Panc1 (cell line): ENCODE measurements at places on chromosomes 3 and 15.
A peak's percentile ranks its signal among the peaks of the same experiment; 100 is the strongest.

DNA sequence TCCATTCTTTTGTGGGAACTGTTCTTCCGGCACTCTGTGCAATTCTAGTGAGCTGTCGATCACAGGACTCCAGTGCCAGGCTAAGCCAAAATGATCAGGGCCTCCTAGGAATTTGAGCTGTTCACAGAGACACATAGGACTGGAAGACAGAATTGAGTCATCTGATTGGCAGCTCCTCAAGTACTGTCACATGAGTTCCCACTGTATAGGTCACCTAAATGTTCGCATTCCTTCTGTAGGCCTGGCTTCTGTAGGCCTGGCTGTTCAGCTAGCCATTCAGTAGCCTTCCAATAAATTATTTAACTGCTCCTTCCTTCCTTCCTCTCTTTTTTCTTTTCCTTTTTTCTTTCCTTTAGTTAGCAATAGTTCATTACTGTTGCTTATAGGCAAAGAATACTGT lies 4.3 kb downstream of the PROS1 start:
- H3K27me3 ChIP-seq: no peaks in the 10 kb centered on the region
- no peaks in the 10 kb centered on the region for H3K36me3 ChIP-seq
- H3K4me3 ChIP-seq: no peak overlapping the region
- peak; percentile 85 for DNase-seq
- H3K4me1 ChIP-seq: 0 out of 2 replicates have a peak, but pooled peaks cover 4% of the 10 kb centered on the region
- no peak overlapping the region for H3K27ac ChIP-seq

DNA sequence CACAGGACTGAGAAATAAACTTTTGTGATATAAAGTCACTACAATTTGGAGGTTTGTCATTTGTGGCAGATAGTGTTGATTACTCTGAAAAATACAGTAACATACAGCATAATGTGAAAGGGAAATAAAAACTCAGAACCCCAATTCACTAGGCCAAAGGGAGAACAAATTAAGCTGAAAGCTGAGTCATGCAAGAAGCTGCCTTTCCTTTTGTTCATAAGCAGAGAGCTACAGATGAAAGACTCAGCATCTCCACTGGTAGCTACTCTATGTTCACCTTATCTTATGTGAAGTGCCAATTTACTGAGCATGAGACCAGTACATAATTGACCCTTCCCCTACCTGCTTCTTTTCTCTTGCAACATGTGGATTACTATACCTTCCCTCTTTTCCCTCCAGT lies 19.3 kb upstream of the SLTM start:
- H3K27ac ChIP-seq: no peak overlapping the region
- H3K4me3 ChIP-seq: no peak overlapping the region
- no peaks in the 10 kb centered on the region for H3K4me1 ChIP-seq
- no peak for DNase-seq
- no peaks in the 10 kb centered on the region for H3K27me3 ChIP-seq

GRCh38 chr3:106008766-106009165 lies 140.0 kb upstream of the CBLB start:
- no peaks in the 10 kb centered on the region for H3K27me3 ChIP-seq
- no peak for DNase-seq
- H3K36me3 ChIP-seq: no peaks in the 10 kb centered on the region

- H3K27me3 ChIP-seq: peaks cover 3% of the 10 kb centered on the region; the same call in 1 of the 2 replicates
- H3K4me3 ChIP-seq: no peak overlapping the region
- DNase-seq: no peak
- H3K4me1 ChIP-seq: peaks cover 9% of the 10 kb centered on the region
- no peak overlapping the region for H3K27ac ChIP-seq
- H3K36me3 ChIP-seq: no peaks in the 10 kb centered on the region; the same call in 1 of the 2 replicates
These were observed 4.2 kb upstream of the RFC4 start for GRCh38 chr3:186810336-186810996.
